ENCODE measurements at places on chromosomes 3 and 15. TPM values are rescaled to one million over a fixed set of nuclear protein-coding genes. Genes with fewer than 3 reads are reported as not detected.

Gene FBN1
- total RNA-seq = 293 TPM

Gene BMF
- total RNA-seq = 3.6 TPM

Gene THRB
- total RNA-seq = 6.3 TPM

Gene NUSAP1
- total RNA-seq = 1.9 TPM

Gene PROK2
- not detected for total RNA-seq

Gene ANKRD34C
- not detected for total RNA-seq
